ENCODE measurements at places on chromosomes 2 and 18.

GRCh38 chr18:62959481-62959880, 244.1 kb downstream of the PHLPP1 start:
- no peak for DNase-seq

DNA sequence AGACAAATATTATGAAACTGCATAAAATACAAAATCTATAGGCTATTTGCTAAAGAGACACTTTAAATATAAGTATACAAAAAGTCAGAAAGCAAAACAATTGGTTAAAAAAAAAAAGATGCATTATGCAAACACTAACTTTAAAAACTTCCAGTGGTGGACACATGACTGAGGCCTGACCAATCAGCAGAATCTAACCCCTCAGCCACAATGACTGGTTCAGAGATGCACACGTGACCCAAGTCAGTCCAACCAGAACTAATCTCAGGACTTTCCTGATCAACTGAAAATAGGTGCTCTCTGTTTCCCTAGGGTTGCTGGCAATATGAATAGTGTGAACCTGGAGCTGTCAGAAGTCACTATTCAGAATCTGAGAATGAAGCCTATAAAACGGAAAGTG, 22.7 kb downstream of the DNER start:
- DNase-seq: no peak

DNA sequence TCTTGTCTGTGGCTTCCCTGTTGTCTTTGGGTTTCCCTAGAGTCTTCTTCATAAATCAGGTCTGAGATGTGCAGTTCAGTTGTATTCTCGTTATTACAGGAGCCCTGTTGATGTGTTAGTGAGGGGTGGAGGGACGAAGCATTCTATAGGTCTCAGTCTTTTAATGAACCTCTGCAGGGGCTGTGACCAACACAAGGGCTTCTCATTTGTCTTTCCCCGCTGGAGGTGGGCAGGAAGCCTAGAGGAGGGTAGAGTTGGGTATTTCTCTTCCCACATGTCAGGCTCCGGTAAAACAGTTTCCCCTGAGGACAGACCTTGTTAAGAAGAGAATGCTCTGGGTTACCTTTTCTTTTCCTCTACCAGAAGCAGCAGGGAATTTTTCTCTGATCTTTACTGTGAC, 31.2 kb downstream of the PROC start:
- DNase-seq: no peak

DNA sequence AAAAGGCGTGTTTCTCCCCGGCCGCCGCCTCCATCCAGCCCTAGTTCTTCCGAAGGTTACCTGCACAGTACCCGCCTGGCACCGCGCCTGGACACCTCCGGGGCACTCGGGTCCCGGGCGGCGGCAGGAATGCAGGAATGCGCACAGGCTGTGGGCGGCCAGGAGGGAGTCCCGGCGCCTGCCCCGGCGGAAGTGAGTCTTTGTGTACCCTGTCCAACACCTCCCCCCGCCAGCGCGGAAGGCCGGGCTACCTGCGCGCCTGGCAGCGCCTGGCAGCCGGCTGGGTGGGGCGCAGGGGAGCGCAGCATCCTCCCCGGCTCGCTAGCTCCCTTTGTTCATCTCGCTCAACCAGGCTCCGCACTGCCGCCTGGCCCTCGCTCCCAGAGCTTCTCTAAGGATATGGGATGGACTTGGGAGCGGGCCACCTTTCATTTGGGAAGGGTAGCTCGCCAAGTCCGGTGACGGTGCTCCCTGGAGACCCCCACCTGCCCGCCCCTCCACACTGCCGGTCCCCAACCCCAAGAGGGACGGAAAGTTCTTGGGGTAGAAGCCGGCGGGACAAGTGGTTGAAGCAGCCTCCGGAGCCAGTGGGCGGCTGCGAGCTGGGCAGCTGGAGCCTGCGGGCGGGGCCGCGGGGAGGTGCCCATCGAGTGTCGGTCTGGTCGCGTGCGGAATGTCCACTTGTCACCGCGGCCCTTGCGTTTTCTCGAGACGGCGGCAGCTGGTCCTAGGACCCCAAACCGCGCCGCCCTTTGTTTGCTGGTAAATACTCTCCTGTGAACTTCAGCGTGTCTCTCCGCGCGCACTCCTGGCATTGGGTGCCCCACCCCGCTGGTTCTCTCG, 1.2 kb upstream of the ST6GAL2 start:
- peak; percentile 21 for DNase-seq

DNA sequence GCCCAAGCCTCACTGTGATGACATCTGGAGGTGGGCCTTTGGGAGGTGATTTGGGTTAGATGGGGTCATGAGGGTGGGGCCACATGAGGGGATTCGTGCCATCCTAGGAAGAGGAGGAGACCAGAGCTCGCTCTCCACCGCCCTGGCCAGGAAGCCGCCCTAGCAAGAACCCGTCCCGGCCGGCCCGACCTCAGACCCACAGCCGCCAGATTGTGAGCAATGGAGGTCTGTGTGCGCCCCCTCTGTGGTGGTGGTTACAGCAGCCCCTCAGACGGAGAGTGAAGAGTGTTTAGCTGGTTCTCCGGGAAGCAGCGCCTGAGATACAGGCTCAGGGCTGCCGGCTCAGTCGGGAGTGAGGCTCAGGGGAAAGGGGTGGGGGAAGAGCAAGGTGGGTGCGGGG, 83.3 kb downstream of the RTP5 start:
- DNase-seq: no peak

- DNase-seq: no peak
Measured at GRCh38 chr2:14297340-14297739, 335.2 kb upstream of the LRATD1 start.

GRCh38 chr18:58784601-58785137, 80.0 kb upstream of the ZNF532 start:
- DNase-seq: no peak

DNA sequence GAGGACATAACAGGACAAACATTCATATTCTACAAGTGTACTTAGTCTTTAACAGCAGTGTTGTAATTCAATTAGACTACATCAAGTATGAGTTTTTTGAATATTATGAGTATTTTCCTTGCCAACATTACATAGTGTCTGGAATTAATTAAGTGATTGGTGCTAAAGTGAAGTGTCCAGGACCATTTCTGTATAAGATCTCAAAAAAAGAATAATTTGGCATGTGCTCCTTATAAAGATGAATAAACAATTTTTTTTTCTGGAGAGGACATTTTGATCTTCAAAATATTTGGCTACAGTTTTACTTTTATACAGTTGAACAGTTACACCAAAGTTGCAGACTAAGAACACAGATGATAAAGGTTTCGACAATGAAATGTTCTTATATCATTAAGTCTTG, 15.1 kb upstream of the EPB41L3 start:
- DNase-seq: no peak
